ENCODE measurements at places on chromosomes 4 and X.

GRCh38 chr4:24032371-24032989 is 142.6 kb upstream of the PPARGC1A start:
- DNase-seq = no peak

DNA sequence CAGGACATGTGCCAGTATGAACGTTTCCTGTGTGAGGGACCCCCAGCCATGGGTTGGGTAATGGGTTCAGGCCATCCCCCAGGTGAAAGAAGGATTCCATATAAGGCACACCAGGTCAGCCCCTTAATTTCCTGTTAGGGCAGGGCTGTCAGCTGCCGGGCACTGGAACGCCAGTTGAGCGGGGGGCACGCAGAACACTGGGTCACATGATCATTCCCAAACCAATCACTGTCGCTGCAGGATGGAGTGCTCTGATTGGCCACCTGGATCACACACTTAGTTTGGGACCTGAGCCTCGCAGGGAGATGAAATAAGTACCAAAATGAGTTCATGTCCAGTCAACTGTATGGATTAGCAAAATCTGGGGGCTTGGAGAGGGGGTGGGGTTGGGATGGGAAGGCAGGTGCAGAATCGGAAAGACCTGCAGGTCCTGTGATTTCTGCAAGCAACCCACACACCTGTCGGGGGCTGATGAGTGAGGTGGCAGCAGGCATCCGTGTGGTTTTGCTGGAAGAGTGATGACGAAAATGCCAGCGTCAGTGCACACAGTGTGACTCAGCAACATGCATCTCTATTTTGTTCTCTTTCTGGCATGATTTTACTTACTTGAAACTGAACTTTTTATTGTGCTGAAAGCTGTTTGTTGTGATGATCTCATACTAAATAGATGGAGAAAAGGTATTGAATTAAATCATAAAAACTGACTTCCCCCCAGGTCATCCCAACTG is 32.2 kb downstream of the RNF212 start:
- DNase-seq = no peak

GRCh38 chr4:96670381-96670780 is 830.5 kb downstream of the PDHA2 start:
- DNase-seq = no peak

DNA sequence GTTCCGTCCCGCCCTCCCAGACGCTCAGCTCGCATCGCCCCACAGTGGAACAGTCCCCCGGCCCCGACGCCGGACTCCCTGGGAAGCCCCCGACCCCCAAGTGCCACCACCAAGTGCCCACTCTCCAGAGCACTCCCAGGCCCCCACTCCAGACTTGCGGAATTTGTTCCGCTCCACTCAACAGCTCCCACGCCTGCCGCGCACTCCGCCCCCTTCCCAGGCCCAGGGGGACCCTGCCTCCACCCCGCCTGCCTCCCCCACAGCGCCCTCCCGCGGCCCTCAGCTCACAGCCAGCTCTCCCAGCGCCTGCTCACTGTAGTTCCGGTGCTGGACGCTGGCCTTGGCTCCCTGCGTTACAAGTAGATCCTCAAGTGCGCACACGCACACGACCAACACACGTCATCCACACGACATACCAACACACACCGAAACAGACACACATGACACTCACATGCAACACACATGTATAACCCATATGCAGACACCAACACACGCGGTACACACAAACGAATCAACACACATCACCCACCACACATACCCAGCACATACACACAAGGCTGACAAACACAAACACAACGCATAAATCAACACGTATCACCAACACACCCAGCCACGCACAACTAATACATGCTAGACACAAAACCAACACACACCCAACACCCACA is 8.0 kb downstream of the MSX1 start:
- no peak for DNase-seq

- DNase-seq = no peak
Measured at GRCh38 chr4:94527556-94528233, 76.0 kb downstream of the PDLIM5 start.

DNA sequence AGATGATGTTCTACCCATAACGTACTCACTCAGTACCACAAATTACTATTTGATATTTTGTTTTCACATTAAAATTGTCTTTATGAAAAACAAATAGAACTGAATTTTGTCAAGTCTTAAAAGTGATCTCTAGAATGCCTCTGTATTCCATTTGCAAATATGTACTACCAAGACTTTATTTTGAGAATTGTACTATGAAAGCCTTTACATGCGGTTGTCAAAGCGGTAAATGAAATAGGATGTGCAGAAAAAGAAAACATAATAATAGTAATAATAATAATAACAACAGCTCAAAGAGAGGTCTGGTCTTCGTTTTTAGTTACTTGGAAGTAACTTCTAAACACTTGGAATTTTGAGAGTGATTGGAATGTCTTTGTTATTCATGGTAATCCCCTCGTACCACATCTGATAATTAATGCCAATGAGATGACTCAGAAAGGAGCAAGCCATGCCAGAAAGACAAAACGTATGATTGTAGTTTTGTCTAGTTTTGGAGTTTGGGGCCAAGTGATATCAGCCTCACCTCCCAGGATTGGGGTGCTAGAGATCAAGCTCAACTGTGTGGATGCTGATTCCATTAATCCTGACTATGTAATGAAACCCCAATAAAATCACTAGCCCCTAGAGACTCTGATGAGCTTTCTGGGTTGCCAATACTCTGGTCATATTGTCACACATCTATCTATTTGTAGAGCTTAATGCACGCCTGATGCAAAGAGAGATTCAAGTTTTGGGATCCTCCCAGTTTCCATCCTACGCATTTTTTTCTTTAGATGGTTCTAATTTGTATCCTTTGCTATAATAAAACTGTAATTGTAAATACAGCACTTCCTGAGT is 20.2 kb upstream of the CTSO start:
- no peak for DNase-seq

DNA sequence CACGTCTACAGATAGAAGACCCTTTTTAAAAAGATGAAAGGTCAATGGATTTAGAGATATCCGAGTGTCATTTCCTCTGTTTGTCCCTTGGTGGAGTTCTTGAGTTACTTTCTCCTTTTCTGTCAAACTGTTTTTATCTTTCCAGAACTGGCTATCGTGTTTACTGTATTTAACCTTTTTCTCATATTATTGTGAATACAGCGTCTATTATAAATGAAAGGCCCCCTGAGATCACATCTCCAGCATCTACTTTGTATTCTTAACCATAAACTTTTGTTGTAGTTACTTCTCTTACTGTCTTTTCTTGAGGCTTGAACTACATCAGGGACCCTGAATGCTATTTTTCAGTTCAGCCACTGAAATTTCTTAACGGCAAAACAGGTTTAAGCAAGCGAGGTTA is 4.0 kb upstream of the PCDH7 start:
- DNase-seq = no peak
